ENCODE measurements at places on chromosomes 7 and 10. TPM values are rescaled to one million over a fixed set of nuclear protein-coding genes. Genes with fewer than 3 reads are reported as not detected.

DNA sequence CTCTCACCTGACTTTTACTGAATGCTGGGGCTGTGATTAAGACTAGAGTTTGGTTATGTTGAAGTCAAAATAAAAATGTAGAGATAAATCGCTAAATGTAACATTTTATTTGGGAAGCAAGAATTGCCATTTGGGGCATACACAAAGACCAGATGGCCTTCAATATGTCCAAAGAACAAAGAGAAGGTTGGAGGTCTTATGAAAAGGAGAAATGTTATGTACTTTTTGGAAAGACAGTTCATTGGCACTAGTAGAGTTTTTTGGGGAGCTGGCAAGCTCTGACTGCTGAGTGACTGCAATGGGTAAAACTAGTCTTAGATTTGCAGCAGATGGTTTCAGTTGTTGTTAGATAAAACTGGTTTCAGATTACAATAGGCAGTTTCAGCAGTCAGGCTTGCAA is 35.6 kb upstream of the GALNT17 start:
- peaks cover 6% of the 10 kb centered on the region for H3K36me3 ChIP-seq
- H3K27me3 ChIP-seq: no peaks in the 10 kb centered on the region
- H3K27ac ChIP-seq: no peak overlapping the region
- H3K4me3 ChIP-seq: no peak overlapping the region
- no peak for DNase-seq
- H3K4me1 ChIP-seq: no peaks in the 10 kb centered on the region

GRCh38 chr10:30828680-30829079 is 199.1 kb upstream of the LYZL2 start:
- H3K4me1 ChIP-seq: peaks cover 2% of the 10 kb centered on the region
- H3K27me3 ChIP-seq: peaks cover 4% of the 10 kb centered on the region
- no peak for DNase-seq
- H3K4me3 ChIP-seq: no peak overlapping the region
- H3K27ac ChIP-seq: no peak overlapping the region

- peaks cover 10% of the 10 kb centered on the region for H3K36me3 ChIP-seq
- DNase-seq: no peak
- no peaks in the 10 kb centered on the region for H3K27me3 ChIP-seq
Observed at GRCh38 chr7:107501593-107501992, 31.7 kb downstream of the GPR22 start.

- no peaks in the 10 kb centered on the region for H3K27me3 ChIP-seq
- H3K36me3 ChIP-seq: no peaks in the 10 kb centered on the region
- H3K4me1 ChIP-seq: 0 out of 2 replicates have a peak, but pooled peaks cover 4% of the 10 kb centered on the region
- no peak overlapping the region for H3K27ac ChIP-seq
- H3K4me3 ChIP-seq: no peak overlapping the region
Observed at GRCh38 chr7:25392588-25393338, 164.5 kb upstream of the NPVF start.

DNA sequence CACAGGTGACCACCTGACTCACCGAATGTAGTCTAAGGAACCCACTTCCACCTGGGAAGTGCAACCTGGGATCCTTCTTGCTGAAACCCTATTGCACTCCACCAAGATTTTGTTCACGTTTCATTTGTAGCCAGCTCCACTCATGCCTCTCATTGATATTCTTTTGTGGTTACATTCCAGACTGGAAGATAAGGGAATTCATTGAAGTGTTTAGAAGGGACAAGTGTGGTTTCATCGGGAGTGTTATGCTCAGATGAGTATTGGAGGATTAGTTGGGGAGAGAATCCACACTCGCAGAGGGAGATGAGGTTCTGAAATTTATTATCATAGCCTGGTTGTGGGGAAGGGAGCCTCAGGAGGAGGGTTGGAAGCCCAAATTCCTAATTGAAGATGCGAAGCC is 320.4 kb downstream of the KCNMA1 start:
- H3K4me3 ChIP-seq: no peak overlapping the region
- no peak overlapping the region for H3K27ac ChIP-seq
- H3K4me1 ChIP-seq: peaks cover 8% of the 10 kb centered on the region
- no peaks in the 10 kb centered on the region for H3K27me3 ChIP-seq
- no peak for DNase-seq
- H3K36me3 ChIP-seq: no peaks in the 10 kb centered on the region

DNA sequence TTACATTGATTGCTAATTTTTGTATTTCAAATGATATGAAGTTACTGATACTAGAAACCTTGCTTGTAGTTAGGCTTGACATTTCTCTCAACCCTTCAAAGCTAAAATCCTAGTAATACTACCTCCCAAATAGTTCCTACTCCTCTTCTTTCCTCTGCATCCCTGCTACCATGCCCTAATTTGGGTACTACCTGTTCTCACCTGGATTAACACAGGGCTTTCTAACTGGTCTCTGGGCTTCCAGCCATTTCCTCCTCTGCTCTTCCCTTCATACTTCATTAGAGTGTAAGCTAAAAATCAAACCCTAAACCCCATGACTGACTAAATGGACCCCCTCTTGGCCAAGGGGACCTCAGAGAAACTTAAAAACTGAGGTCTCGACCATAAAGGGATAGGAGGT is 112.4 kb downstream of the CHCHD3 start:
- H3K27me3 ChIP-seq: no peaks in the 10 kb centered on the region
- no peak overlapping the region for H3K27ac ChIP-seq
- peaks cover 17% of the 10 kb centered on the region for H3K36me3 ChIP-seq
- no peak for DNase-seq
- H3K4me1 ChIP-seq: peaks cover 2% of the 10 kb centered on the region

DNA sequence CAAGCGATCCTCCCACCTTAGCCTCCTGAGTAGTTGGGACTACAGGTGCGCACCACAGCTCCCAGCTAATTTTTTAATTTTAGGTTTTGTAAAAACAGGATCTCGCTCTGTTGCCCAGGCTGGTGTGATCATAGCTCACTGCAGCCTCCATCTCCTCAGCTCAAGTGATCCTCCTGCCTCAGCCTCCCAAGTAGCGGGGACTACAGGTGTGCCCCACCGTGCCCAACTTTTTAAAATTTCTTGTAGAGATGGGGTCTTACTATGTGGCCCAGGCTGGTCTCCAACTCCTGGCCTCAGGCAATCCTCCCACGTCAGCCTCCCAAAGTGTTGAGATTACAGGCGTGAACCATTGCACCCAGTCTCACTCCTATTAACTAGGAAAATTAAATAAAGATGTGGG is 7.5 kb downstream of the TMEM225B start:
- no peaks in the 10 kb centered on the region for H3K36me3 ChIP-seq
- no peaks in the 10 kb centered on the region for H3K4me1 ChIP-seq
- no peaks in the 10 kb centered on the region for H3K27me3 ChIP-seq
- H3K4me3 ChIP-seq: no peak overlapping the region
- DNase-seq: no peak

DNA sequence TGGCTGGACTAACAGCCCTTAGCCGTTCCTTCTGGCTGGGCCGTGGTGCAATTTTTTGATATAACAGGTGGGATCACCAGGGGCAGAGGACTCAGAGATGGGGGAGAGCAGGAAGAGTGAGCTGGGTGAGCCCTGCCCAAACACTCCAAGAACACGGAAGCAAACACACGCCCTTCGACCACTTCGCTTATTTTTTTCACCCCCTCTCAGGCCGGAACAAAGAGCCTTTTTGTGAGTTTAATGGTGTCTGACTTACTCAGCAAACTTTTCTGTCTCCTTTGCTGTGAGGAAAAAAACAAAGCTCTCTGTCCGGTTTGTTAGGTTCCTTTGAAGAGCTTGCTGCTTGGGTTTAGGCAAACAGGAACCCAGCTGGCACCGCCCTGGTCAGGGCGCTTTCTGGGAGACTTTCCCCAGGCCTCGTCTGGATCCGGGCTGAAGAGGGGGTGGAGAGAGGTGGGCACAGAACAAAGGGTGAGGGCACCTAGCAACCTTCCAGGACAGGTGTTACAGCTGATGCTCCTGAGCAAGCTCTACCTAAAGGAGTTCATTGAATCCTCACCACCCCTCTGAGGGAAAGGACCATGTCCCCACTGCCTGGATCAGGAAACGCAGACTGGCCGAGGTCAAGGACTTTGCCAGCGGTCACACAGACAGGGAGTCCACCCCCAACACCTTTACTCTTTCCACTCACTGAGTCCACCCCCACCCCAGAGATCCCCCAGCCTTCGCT is 23.3 kb downstream of the CALML3 start:
- no peak overlapping the region for H3K27ac ChIP-seq
- H3K27me3 ChIP-seq: no peaks in the 10 kb centered on the region
- H3K4me3 ChIP-seq: no peak overlapping the region
- no peak for DNase-seq

- H3K36me3 ChIP-seq: no peaks in the 10 kb centered on the region
- no peak overlapping the region for H3K4me3 ChIP-seq
- H3K27me3 ChIP-seq: no peaks in the 10 kb centered on the region
Observed at GRCh38 chr10:24894309-24894708, 58.1 kb downstream of the PRTFDC1 start.

- no peaks in the 10 kb centered on the region for H3K36me3 ChIP-seq
- H3K27ac ChIP-seq: no peak overlapping the region
- H3K4me1 ChIP-seq: no peaks in the 10 kb centered on the region
- H3K4me3 ChIP-seq: no peak overlapping the region
- DNase-seq: no peak
- no peaks in the 10 kb centered on the region for H3K27me3 ChIP-seq
Observed at GRCh38 chr10:88216976-88217375, 353.6 kb downstream of the PTEN start.

DNA sequence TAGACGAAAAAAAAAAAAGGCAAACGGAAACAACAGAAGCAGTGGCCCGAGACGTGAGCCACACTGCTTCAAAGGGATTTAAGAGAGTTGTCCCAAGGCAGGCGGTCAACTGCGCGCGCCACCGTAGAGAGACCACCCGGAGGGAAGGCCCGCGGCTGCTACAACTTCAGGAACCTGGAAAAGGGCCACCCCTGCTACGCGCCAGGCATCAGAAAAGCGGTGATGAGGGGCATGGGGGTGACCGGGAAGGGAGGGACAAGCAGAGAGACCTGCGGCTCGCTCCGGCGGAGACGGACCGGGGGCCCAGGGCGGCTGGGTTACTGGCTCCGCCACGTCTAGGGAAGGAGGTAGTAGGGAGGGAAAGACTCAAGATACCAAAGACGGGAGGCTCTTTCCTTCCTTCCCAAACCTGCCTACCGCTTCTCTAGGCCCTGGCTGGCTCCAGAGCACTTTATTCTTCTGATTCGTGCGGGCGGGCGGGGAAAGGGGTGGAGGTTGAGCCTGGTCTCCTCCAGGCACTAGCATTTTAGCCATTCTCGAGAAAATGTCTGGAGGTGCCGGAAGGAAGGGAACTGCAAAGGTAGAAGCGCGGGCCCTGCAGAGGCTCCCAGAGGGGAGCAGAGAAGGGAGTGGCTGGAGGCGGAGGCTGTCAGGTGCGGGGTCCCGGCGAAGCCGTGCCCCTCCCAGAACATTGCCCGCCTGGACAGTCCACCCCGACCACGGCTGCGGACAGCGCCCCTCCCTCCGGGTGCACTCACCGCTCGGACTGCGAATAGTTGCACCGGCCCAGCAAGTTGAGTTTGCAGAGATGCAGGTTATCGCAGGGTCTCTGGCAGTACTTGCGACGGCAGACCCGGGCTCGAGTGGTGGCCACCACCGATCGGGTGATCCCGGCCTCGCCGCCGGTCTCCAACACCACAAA is 993 bp downstream of the ZC3HAV1 start:
- no peaks in the 10 kb centered on the region for H3K27me3 ChIP-seq
- H3K4me3 ChIP-seq: peak overlapping the region; percentile 96
- peaks cover 4% of the 10 kb centered on the region for H3K4me1 ChIP-seq
- H3K27ac ChIP-seq: no peak overlapping the region
- peaks cover 1% of the 10 kb centered on the region for H3K36me3 ChIP-seq

- H3K27me3 ChIP-seq: no peaks in the 10 kb centered on the region
- no peak for DNase-seq
- H3K36me3 ChIP-seq: no peaks in the 10 kb centered on the region
- H3K27ac ChIP-seq: no peak overlapping the region
- peaks cover 4% of the 10 kb centered on the region for H3K4me1 ChIP-seq
Observed at GRCh38 chr10:126551202-126551601, 119.3 kb downstream of the C10orf90 start.

DNA sequence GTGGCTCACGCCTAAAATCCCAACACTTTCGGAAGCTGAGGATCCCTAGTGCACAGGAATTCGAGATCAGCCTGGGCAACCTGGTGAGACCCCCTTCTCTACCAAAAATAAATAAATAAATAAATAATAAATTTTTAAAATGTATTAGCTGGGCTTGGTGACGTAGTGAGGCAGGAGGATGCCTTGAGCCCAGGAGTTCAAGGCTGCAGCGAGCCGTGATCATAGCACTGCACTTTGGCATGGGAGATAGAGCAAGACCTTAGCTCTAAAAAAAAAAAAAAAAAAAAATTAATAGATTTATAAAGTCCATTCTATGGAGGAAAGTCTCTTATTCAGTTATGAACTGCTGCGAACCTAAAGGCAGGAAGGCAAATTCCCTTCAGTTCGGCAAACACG is 1.1 kb upstream of the PTPN12 start:
- peak overlapping the region; percentile 91 for H3K4me3 ChIP-seq
- peaks cover 16% of the 10 kb centered on the region for H3K36me3 ChIP-seq
- H3K4me1 ChIP-seq: no peaks in the 10 kb centered on the region

GRCh38 chr7:107209565-107209964 is 40.8 kb downstream of the HBP1 start:
- no peak overlapping the region for H3K4me3 ChIP-seq
- H3K27me3 ChIP-seq: no peaks in the 10 kb centered on the region

GRCh38 chr10:15516256-15517085 is 145.4 kb upstream of the FAM171A1 start:
- no peak overlapping the region for H3K27ac ChIP-seq
- no peaks in the 10 kb centered on the region for H3K36me3 ChIP-seq
- H3K4me1 ChIP-seq: no peaks in the 10 kb centered on the region
- no peak overlapping the region for H3K4me3 ChIP-seq

- H3K4me1 ChIP-seq: peaks cover 3% of the 10 kb centered on the region
- H3K27ac ChIP-seq: no peak overlapping the region
- H3K27me3 ChIP-seq: no peaks in the 10 kb centered on the region
- H3K4me3 ChIP-seq: no peak overlapping the region
- H3K36me3 ChIP-seq: peaks cover under 1% of the 10 kb centered on the region
Observed at GRCh38 chr10:69715156-69715898, 85.3 kb downstream of the FAM241B start.

- H3K27ac ChIP-seq: no peak overlapping the region
- H3K27me3 ChIP-seq: no peaks in the 10 kb centered on the region
- no peak overlapping the region for H3K4me3 ChIP-seq
- DNase-seq: no peak
- H3K4me1 ChIP-seq: no peaks in the 10 kb centered on the region
Observed at GRCh38 chr10:78844960-78845607, 223.7 kb upstream of the ZMIZ1 start.

DNA sequence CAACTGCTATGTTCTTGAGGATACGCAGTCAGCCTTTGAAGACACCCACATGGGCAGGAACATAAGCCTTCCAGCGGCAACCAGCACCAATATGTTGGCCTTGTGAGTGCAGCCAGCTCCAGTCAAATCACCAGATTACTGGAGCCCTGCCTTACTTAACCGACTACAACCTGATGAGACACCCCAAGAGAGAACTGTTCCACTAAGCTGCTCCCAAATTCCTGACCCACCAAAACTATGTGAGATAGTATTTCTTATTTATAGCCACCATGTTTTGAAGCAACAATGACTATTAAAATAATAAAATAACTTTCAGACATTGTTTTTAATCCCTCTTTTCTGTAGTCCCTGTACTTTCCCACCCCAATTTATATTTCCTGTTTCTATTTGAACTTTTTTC is 179.6 kb downstream of the ADK start:
- H3K36me3 ChIP-seq: peaks cover 4% of the 10 kb centered on the region
- H3K4me3 ChIP-seq: no peak overlapping the region
- no peak overlapping the region for H3K27ac ChIP-seq
- H3K4me1 ChIP-seq: no peaks in the 10 kb centered on the region

- H3K27me3 ChIP-seq: no peaks in the 10 kb centered on the region
- peaks cover 81% of the 10 kb centered on the region for H3K36me3 ChIP-seq
- peak within 1 kb of the TSS; percentile 100 for H3K4me3 ChIP-seq
- peak; percentile 95 for DNase-seq
- peaks cover 2% of the 10 kb centered on the region for H3K4me1 ChIP-seq
Observed at GRCh38 chr7:26200444-26201246, at the start of gene HNRNPA2B1. Gene HNRNPA2B1 (minus strand): TSS chr7:26200746. CDS start chr7:26200577, 169 bp downstream.

Gene LDB3
- total RNA-seq: 0.18 TPM

Gene MKX
- total RNA-seq: 0.31 TPM

Gene CDH23
- total RNA-seq: 1.1 TPM

Gene CYP2C8
- total RNA-seq: not detected

Gene PROSER2
- 13.7 TPM for total RNA-seq

Measured in H9 (cell line).